ENCODE measurements at places on chromosomes 4 and X.

DNA sequence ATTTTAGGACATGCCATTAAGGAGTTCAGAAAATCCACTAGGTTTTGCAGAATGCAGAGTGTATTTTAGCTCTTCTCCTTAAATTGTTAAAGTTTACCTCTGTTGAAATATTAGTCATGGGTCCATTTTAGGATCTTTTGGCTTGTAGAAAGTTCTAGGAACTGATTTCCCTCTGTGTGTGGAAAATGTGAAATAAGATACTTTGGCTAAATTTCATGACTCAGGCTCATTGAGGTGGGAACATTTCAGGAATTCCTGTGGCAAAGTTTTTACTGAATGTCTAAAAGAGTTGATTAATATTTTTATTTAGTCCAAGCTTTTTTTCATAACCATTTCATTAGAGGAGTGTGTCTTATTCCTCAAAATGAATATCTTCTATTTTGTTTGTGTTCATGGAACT is 7.0 kb downstream of the FHIP1A start:
- DNase-seq, result no peak

DNA sequence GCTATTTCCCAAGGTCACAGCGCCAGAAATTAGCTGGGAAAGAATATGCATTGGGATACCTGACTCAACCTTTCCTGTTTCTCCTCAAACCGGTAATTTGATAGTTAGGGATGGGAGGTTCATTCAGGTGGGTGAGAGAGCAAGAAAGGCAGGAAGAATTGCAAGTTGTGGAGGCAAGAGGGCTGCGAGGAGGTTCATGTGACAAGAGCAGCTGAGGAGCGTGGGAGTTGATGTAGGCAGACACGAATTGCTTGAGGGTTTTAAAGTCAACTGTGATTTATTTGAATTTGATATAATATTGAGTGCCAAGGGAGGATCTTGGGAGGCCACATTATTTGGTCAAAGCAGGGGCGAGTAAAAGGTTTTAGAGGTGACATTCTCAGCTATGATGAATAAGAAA is 329.0 kb downstream of the STIM2 start:
- DNase-seq, result no peak

GRCh38 chrX:23888887-23889501 is 18.7 kb downstream of the APOO start:
- no peak for DNase-seq

- DNase-seq, result no peak
Observed at GRCh38 chr4:157572284-157572683, 351.8 kb downstream of the GRIA2 start.

- DNase-seq, result peak; percentile 9
Observed at GRCh38 chr4:67542076-67542475, 3.2 kb downstream of the CENPC start.

DNA sequence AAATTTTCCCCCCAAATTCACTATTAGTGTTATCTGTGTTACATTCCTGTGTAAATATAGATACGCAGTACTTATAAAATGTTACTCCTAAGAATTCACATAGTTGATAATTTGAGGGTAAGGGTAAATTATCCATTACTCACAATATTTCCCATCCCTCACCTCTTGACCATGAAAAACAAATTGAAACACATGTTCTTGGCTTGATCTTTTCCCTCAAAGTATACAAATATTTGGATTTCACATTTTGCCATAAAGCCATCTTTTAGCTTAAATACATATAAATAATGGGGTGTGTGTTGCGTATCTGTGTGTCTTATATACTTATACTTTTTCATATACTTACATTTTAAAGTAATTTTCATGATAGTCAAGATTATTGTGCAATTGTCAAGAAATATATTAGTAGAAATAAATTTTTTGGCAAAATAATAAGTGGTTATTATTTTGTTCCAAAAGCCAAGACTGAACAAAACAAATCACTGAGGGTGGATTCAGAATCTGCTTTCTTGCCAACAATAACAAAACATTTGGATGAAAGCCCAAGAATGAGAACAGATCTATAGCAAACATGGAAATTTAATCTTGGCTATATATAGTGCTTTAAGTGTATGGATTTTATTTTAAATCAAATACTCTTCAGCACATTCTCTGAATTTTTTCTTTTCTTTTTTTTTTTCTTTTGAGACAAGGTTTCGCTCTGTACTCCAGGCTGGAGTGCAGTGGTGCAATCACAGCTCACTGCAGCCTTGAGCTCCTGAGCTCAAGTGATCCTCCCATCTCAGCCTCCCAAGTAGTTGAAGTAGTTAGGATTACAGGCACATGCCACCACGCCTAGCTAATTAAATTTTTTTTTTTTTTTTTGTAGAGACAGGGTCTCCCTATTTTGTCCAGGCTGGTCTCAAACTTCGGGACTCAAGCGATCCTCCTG is 48.5 kb upstream of the PRSS48 start:
- DNase-seq, result no peak

DNA sequence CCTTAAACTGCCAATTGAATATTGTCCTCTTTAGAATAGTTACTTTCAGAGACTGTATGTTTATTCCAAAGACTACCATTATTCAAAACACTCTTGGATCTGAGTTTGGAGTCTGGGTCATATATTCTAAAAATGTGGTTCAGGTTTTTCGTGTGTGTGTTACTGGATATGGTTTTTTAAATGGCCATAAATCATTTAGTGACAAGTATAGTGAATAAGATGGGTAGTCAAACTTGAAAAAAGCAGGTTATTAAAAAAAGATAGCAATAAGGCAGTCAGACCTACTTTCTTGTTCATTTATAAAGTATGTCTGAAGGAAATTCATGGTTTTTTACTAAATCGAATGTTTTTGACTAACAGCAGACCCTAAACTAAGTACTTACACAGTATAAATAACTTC is 59.3 kb downstream of the DCK start:
- DNase-seq, result no peak

GRCh38 chr4:73734530-73735001 is 5.8 kb upstream of the CXCL8 start:
- DNase-seq, result no peak

GRCh38 chr4:25211721-25212120 is 22.1 kb upstream of the PI4K2B start:
- DNase-seq, result no peak

- no peak for DNase-seq
Observed at GRCh38 chr4:142383354-142383753, 462.7 kb downstream of the INPP4B start.
